ENCODE measurements at places on chromosomes 4 and X.

- no peak for DNase-seq
These were observed 20.3 kb upstream of the SPON2 start for GRCh38 chr4:1192493-1193205.

GRCh38 chr4:15936495-15936894 lies 2.0 kb downstream of the FGFBP1 start:
- DNase-seq: no peak

GRCh38 chr4:38871593-38871992 lies 4.0 kb downstream of the FAM114A1 start:
- no peak for DNase-seq

GRCh38 chr4:150072471-150072870 lies 5.8 kb upstream of the DCLK2 start:
- no peak for DNase-seq

DNA sequence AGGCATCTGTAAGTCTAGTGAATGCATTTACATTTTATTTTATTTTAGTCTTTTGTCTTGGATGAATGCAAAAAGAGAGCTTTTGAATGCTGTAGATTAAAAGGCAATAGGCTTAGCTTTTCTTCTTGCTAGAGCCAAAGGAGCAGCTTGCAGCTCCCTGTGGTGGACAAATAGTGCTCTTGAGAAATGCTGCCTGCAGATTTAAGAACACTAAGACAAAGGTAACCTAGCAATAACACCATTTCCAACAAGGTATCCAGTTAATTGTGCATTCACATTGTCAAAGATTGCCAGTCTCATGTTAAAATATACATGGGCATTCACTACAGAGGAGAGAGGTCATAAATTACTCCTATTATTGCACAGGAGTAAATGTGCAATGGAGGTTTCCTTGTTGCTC lies 859.2 kb upstream of the PRKX start:
- DNase-seq: no peak

GRCh38 chrX:151346931-151347543 lies 50.0 kb upstream of the VMA21 start:
- no peak for DNase-seq

DNA sequence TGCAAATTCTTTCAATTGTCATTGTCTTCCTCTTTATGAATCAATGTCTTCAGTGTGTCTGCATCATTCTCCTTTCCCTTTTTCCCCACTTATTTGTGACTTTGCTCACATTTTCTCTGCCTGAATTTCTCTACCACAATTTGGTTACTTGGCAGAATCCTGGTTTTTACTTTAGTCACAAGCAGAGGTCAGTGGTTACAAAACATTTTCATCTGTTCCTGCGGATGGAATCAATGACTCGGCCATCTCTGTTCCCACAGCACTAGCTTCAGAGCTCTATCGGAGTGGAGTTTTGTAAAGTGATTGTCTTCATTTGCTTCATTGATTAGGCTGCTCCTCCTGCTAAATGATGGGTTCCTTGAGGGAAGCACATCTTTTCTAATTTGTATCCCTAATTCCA lies 501.3 kb upstream of the AADAT start:
- DNase-seq: no peak

DNA sequence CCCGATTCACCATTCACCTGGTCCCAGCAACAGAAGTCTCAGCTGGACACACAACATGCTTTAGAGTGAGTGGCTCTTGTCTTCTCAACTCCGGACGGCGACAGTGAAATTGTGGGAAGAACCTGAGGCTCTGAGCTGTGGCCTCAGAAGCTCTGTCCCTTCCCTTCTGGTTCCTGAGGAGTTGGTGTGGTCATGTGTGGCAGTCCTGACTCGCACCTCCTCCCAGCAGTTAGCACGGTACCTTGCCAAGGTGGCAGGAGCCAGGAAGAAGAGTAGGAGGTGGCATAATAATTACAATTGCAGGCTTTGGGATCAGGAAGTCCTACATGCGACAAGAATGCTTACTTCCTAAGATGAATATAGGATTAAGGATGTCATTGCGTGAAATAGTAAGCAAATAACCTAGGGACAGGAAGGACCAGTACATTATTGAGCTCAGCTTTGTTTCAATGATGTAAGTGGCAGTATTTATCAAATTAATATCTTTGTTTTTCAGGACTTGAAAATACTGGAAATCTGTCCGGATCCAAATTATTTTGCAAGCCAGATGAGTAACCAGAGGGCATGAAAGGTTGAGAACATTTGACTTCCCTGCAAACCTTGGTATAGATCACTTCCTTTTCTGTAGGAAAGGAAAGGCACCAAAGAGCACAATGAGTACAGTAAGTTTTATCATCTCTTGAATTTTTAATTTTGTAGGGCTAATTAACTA lies 21.1 kb downstream of the RNF4 start:
- no peak for DNase-seq

- no peak for DNase-seq
These were observed 16.6 kb upstream of the PITX2 start for GRCh38 chr4:110639207-110640090.

- DNase-seq: no peak
These were observed 207.0 kb downstream of the NSUN7 start for GRCh38 chr4:40956721-40957255.

DNA sequence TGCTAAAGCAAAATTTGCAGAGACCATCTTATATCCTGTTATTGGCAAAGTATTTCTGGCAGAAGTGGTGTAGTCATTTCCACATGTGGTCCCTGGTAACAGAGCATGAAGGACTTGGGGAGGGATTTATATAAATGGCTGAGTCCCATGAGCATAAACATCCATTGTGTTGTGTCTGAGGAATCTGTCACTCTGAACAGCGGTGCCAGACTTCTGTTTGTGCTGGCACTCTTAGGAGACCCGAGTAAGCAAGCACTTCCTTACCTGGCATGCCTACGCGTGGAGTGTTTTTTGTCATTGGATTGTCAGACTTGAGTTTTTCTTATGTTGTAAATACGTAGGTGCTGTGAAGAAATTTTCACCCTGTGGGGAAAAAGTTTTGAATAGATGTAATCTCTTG lies 285.9 kb downstream of the ARHGAP10 start:
- DNase-seq: no peak

DNA sequence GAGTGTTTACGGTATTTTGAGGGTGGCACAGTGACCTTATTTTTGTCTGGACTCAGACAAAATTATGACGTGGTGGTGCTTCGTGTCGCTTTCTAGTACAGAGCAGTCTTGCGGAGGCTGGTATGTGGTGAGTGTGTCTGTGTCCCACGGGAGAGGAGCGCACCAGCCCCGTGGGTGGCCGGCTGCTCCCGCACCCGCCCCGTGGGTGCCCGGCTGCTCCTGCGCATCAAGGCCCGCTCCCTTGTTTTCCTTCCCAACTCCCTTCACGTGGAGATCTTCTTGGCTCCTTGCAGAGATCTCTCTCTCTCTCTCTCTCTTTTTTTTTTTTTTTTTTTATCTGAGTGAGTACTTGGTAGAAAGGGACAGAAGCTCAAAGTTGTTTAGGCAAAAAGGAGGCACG lies 12.2 kb upstream of the FAM149A start:
- DNase-seq: no peak

- DNase-seq: no peak
These were observed 2.4 kb downstream of the FAM241A start for GRCh38 chr4:112147697-112148096.

GRCh38 chr4:9781343-9782135 lies at the start of gene DRD5:
TSS of gene DRD5 (plus strand) at chr4:9781634. CDS start at chr4:9782030, 396 bp downstream.
- DNase-seq: no peak

- peak; percentile 15 for DNase-seq
These were observed 31.9 kb downstream of the CPEB2 start for GRCh38 chr4:15034071-15034764.

- DNase-seq: no peak
These were observed 6.0 kb upstream of the NAF1 start for GRCh38 chr4:163172647-163173046.

GRCh38 chrX:101393530-101394305 lies 2.9 kb downstream of the RPL36A start:
- DNase-seq: no peak

DNA sequence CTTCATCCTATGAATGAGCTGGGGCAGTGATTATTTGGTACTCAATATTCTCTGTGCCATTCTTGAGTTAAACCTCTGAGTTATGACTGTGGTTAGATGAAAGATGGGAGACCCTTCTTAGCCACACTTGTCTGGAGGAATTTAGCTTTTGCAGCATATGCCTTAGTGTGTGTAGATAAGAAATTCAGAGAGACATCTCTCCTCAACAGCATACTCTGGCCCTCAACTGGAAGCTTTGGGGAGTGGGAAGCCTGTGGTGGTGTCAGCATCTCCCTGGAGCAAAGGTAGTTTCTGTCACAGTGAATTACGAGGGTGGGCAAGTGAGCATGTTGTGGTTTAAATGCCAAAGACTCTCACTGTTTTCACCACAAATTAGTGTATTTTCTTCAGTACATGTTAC lies 58.7 kb downstream of the UGT2A3 start:
- DNase-seq: no peak

GRCh38 chr4:119597377-119597776 lies 31.2 kb downstream of the PDE5A start:
- no peak for DNase-seq

GRCh38 chrX:129637217-129638109 lies 17.3 kb downstream of the APLN start:
- DNase-seq: peak; percentile 17

GRCh38 chrX:49067285-49068120 lies 6.3 kb downstream of the PRAF2 start:
- no peak for DNase-seq

DNA sequence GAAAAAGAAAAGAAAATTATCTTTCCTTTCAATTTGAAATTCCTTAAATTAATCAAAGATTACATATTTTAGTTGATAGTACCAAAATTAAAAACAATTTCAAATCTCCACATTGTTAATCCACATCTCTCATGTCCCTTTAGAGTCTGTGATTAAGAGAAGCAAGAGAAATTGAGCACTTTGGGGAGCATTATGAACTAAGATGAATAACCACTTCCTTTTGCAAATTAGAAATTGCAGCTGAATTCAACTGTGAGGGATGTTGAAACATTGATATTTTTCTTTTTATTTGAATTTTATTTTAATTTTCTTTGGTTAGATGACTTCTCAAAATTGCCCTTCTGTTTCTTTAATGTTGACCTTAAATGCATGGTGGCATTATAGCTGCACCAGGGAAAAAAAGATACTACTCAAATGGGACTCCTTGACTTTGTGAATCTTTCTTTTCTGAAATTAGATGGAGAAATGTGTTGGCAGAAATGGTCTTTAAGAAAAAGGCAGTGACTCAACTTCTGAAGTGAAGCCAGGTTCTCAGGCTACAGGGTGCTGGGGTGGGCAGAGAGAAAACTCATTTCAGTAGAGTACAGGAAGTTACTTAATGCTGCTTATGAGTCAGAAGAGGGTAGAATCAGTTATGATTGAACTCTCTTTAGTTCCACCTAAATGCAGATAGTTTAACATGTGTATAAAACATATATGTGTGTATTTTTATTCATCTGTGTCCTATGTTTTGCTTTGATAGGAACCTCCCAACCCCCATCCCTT lies 92.0 kb upstream of the TNIP3 start:
- peak; percentile 78 for DNase-seq

DNA sequence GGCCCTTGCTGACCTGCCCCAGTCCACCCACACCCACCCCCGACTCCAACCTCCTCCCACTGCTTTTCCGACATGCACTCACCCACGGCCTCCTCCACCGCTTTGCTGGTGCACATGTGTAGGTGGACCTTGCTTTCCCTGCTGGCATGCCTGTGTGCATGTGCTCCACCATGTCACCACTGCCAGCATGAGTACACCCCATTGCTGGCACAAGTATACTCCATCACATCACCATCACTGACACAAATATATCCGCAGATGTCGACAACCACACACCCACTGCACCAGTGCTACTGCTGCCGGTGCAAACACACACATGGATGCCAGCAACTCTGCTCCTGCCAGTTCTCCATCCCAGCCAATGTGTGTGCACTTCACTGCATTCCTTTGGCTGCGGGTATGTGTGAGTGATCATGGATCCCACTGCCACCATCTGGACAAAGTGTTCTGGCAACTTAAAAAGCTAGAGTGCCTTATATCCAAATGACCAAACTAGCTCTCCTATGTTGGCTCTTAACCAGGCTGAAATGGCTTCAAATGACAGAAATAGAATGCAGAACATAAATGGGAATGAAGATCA lies 1072.3 kb downstream of the RAPGEF2 start:
- DNase-seq: no peak

- peak; percentile 16 for DNase-seq
These were observed 26.5 kb upstream of the MANBA start for GRCh38 chr4:102787096-102787881.

- DNase-seq: no peak
These were observed 23.8 kb downstream of the REELD1 start for GRCh38 chr4:146238107-146238506.

GRCh38 chr4:139866276-139866962 lies 200.8 kb downstream of the MGST2 start:
- no peak for DNase-seq

DNA sequence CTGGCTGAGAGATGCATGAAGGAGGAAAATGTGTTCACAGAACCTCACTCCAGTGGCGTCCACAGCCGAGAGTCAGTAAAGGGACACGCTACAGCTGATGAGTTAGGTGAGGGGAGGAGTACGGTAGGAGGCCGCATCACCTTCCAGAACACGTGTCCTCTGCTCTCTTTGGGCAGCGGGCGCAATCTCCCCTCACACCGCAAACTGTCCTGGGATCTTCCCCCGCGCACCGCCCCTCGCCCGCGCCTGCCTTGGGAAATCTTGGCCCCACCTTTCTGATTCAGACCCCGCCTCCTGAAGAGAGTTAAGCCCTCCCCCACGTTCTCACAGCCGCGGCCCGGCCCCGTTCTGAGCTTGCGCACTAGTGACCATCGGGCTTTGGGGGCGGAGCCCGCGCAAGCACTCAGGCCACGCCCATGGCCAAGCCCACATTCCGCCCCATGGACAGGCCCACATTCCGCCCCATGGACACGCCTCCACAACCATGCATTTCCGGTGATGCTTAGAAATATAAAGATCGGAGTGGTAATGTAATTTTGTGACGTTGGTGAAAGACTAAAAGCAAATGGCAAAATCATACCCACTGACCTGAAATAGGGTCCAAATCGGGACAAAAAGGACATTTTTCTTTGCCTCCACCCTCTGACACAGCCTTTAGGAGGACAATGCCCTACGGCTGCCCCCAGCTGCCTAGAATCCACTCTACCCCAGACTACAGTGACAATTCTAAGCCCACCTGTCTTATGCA lies 13.3 kb downstream of the SMIM10 start:
- no peak for DNase-seq

- no peak for DNase-seq
These were observed 194.0 kb upstream of the TTC29 start for GRCh38 chr4:147139455-147140198.

- DNase-seq: no peak
These were observed 346.2 kb downstream of the MAGEB5 start for GRCh38 chrX:26562156-26562555.

GRCh38 chr4:111020961-111021360 lies 398.1 kb upstream of the PITX2 start:
- no peak for DNase-seq
